A549 treated with Mapracorat at 1 μM for 4 hours (cell line): ENCODE measurements at places on chromosomes 2 and 18. TPM values are rescaled to one million over a fixed set of nuclear protein-coding genes. Genes with fewer than 3 reads are reported as not detected.

FAM168B gene
- 74.0 to 95.1 TPM (median 86.4 TPM) in 5 replicates for total RNA-seq

PRSS56 gene
- 0.07 to 0.21 TPM (median 0.12 TPM) in 5 replicates for total RNA-seq

BIN1 gene
- total RNA-seq: 29.3 to 31.7 TPM (median 29.8 TPM) in 5 replicates

GPR17 gene
- total RNA-seq: 0.08 to 0.15 TPM (median 0.10 TPM) in 3 of 5 replicates, not detected in the others

GALNT13 gene
- 7.0 to 12.0 TPM (median 8.8 TPM) in 5 replicates for total RNA-seq

GAD1 gene
- 0.26 to 0.83 TPM (median 0.76 TPM) in 5 replicates for total RNA-seq

DLGAP1 gene
- 0.03 TPM in 1 of 5 replicates, not detected in the others for total RNA-seq

POTEC gene
- total RNA-seq: not detected in 5 replicates

SLC8A1 gene
- 0.26 to 0.36 TPM (median 0.34 TPM) in 5 replicates for total RNA-seq

CRACDL gene
- total RNA-seq: 2.5 to 3.8 TPM (median 2.8 TPM) in 5 replicates

UNC80 gene
- not detected in 5 replicates for total RNA-seq

CCDC74B gene
- 5.7 to 7.3 TPM (median 6.1 TPM) in 5 replicates for total RNA-seq

CCDC148 gene
- 0.30 to 0.46 TPM (median 0.37 TPM) in 5 replicates for total RNA-seq
